ENCODE measurements at places on chromosomes 1 and 21.

DNA sequence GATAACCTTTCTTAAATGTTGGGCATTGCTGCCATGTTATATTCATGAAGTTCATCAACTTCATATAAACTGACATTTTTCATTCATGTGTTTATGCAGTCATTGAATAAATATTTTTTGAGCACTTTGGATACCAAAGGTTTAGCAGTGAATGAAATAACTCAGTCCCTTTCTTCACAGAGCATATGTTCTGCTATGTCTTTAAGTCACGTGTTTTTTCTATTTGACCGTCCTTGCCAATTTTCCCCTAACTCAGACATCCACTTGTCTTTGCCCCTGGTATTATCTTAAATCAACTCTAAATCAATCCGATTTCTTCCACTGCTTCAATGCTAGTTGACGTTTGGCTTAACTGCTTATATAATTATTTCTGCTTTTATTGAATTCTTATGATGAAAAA is 16.6 kb downstream of the ADARB1 start:
- H3K27me3 ChIP-seq = no peaks in the 10 kb centered on the region
- H3K27ac ChIP-seq = no peak overlapping the region
- no peak for DNase-seq
- no peak overlapping the region for H3K4me3 ChIP-seq

GRCh38 chr1:38031513-38031866 is 15.1 kb downstream of the POU3F1 start:
- no peak overlapping the region for H3K4me3 ChIP-seq
- no peak overlapping the region for H3K27ac ChIP-seq
- DNase-seq = peak; percentile 49
- H3K27me3 ChIP-seq = no peaks in the 10 kb centered on the region

DNA sequence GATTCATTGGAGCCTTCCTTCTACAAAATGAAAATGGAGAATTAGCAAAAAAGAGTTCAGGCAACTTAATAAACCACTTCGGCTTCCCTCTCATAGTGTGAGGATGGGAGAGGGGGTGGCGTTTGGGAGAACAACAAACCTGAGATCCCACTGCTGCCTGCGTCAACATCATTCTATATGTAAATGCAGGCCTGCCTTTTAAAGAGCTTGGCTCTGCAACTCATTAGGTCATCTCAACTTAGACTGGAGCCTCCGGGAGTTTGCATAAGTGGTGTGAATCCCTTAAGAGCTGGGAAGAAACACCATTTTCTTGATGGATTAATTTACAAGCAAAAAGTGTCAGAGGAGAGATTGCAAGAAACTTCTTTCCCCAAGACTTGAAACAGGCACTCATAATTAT is 127.6 kb upstream of the DAB1 start:
- DNase-seq = peak; percentile 77
- H3K27ac ChIP-seq = no peak overlapping the region
- H3K4me1 ChIP-seq = peaks cover 17% of the 10 kb centered on the region
- no peaks in the 10 kb centered on the region for H3K36me3 ChIP-seq

DNA sequence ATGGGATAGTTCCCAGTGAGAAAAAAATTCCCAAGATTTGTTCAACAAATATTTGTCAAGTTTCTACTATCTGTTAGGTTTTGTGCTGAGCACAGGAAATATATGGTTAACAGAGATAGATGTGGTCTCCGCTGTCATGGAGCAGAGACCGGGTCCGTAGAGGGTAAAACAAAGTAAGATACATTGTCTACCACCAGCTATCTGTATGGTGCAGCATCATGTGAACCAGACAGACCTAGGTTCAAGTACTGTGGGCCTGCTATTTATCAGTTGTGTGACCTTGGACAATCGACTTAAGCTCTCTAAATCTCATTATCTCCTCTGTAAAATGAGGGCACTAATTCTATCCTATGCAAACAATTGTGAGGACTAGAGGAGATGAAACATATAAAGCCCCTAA is 109.8 kb downstream of the DUSP10 start:
- no peak overlapping the region for H3K27ac ChIP-seq
- no peak for DNase-seq
- H3K4me3 ChIP-seq = peak overlapping the region; percentile 43
- H3K4me1 ChIP-seq = peaks cover 20% of the 10 kb centered on the region

DNA sequence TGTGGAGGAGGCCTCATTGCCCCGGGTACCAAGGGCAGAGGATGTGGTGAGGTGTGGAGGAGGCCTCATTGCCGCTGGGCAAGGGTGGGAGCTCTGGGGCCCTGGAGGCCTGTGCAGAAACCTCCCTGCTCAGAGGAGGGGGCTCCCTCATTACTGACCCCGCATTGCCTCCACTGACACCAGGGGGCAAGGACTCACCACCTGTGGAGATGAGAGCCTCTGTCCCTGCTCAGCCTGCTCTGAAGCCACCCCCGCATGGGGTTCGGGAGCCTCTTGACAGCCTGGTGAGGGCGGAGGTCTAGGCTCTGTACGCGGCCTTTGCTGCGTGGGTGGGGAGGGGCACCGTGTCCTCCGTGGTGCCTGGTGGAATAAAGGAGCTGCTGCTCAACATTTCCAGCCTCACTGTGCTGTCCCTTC is 95.0 kb upstream of the COL6A1 start:
- no peaks in the 10 kb centered on the region for H3K4me1 ChIP-seq
- no peak overlapping the region for H3K27ac ChIP-seq
- no peak for DNase-seq
- H3K27me3 ChIP-seq = no peaks in the 10 kb centered on the region
- no peak overlapping the region for H3K4me3 ChIP-seq

DNA sequence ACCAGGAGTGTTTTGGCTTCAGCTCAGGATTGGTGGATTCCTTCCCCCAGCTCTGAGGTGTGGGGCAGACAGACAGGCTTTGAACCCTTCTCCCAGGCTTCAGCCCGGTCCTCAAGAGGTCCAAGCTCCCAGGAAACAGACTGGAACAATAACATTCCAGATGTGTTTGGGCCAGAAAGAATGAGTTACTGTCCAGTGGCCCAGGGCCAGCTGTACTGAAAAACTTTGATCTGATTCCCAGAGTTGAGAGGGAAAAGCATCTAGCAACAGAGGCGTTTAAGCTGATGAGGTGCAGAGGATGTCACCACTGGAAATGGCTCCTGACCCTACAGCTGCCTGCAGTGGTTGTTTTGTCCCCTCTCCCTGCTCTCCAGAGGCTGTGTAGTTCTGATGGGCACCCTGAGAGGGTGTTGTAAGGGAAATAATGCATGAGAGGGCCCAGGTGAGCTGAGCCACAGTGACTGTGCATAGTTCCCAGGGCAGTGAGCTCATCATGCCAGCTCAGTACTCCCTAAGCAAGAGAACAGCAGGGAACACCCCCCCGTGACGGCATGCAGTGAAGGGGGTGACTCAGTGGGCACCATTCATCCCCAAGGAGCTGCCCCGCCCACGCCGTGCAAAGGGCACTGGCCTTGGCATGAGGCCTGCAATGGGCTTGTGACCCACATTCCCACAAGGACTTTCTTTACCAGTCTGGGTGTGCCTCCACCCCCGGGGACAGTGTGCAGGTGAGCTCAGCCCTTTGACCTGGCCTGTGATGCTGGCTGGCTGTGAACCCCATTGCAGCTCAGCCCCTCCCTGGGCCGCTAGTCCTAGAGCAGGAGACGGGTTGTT is 13.8 kb upstream of the SFN start:
- no peak for DNase-seq
- H3K36me3 ChIP-seq = peaks cover 74% of the 10 kb centered on the region
- no peak overlapping the region for H3K27ac ChIP-seq
- no peak overlapping the region for H3K4me3 ChIP-seq
- no peaks in the 10 kb centered on the region for H3K27me3 ChIP-seq
- H3K4me1 ChIP-seq = no peaks in the 10 kb centered on the region

DNA sequence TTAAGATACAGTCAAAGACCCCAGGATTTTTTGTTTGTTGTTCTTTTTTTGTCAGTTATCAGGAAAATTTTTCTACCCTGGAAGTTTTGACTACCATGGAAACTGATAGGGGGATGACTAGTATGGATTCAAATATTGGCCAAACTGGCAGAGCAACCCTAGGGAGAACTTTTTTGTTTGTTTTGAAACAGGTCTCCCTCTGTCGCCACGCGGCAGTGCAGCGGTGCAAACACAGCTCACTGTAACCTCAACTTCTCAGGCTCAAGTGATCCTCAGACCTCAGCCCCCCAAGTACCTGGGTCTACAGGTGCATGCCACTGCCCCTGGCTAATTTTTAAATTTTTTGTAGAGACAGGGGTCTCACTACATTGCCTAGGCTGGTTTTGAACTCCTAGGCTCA is 46.6 kb downstream of the TOR3A start:
- H3K27ac ChIP-seq = no peak overlapping the region
- no peaks in the 10 kb centered on the region for H3K27me3 ChIP-seq
- H3K4me3 ChIP-seq = no peak overlapping the region
- DNase-seq = no peak

GRCh38 chr1:68600049-68600661 is 103.3 kb upstream of the DEPDC1 start:
- H3K36me3 ChIP-seq = no peaks in the 10 kb centered on the region
- H3K27me3 ChIP-seq = no peaks in the 10 kb centered on the region
- no peaks in the 10 kb centered on the region for H3K4me1 ChIP-seq
- H3K27ac ChIP-seq = no peak overlapping the region

GRCh38 chr1:43285269-43285990 is at the start of gene C1orf210:
Gene C1orf210 (minus strand): TSS chr1:43285581. CDS start chr1:43283270, 2,311 bp downstream.
- H3K36me3 ChIP-seq = no peaks in the 10 kb centered on the region
- H3K27ac ChIP-seq = no peak within 1 kb of the TSS
- DNase-seq = peak; percentile 97
- peak within 1 kb of the TSS; percentile 64 for H3K4me3 ChIP-seq
- H3K4me1 ChIP-seq = peaks cover 7% of the 10 kb centered on the region

DNA sequence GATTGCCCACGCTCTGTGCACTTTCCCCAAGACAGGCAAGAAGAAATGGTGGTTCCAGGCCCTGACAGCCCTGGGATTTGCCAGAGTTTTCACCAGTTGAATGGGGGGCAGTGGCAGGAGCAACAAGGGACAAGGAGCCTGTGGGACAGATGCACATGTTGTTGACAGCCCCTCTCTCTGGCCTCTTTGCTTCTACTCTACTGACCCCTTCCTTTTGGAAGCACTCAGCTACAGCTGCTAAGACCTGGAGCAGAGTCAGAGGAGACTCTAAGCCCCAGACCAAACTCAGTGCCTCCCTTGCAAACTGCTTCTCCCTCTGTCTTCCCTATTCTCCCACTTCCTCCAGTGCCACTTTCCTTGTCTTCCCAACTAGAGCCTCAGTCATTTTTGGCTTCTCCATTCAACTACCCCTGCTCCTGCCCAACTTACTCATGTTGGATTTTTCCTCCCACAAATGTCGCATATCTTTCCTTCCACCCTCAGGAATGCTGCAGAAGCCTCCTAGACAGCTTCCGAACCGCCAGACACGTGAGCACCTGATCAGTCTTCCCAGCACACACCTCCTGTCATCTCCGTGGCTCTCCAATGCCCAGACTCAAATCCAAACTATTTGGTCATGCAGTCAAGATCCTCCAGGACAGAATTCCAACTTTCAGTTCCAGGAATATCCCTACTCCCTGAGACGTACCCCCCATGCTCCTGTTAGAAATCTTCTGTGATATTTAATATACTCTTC is 9.1 kb downstream of the INKA2 start:
- DNase-seq = no peak
- H3K36me3 ChIP-seq = no peaks in the 10 kb centered on the region
- no peak overlapping the region for H3K4me3 ChIP-seq
- H3K4me1 ChIP-seq = peaks cover 3% of the 10 kb centered on the region

GRCh38 chr1:34885405-34886247 is 26.1 kb upstream of the SMIM12 start:
- peak overlapping the region; percentile 58 for H3K4me3 ChIP-seq
- H3K4me1 ChIP-seq = no peaks in the 10 kb centered on the region
- no peaks in the 10 kb centered on the region for H3K36me3 ChIP-seq
- peak; percentile 94 for DNase-seq
- H3K27ac ChIP-seq = no peak overlapping the region
- H3K27me3 ChIP-seq = peaks cover 55% of the 10 kb centered on the region

DNA sequence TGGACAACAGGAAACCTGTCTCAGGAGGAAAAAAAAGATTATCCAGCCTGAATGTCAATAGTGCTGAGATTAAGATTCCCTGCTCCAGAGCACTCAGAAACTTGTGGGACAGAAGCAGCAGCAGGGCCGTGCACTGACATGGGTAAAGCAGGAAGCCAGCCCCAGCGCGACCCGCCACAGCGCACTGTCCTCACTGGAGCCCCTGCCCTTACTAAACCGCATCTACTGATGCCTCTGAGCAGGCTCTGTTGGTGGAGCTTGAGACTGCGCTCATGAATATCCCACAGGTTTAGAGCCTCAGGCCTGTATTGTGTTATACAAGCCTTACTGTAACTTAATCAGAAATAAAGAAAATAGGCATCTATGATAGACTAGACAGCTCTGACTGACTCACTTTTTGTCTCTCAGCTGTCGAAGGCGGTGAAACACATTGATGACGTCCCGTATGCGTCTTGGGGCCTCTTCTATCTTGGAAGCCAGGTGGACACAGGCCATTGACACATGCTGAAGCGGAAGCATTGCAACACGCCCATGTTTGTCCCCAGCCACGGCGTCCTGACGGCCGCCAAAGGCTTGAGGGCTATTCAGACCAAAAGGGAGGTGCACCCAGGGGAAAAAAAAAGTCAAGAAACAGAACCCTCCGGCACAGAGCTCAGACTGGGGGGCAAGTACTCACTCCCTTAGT is 1.2 kb downstream of the CCNL2 start:
- no peak overlapping the region for H3K27ac ChIP-seq
- H3K4me3 ChIP-seq = peak overlapping the region; percentile 98
- peaks cover 20% of the 10 kb centered on the region for H3K4me1 ChIP-seq
- no peak for DNase-seq
- no peaks in the 10 kb centered on the region for H3K27me3 ChIP-seq

GRCh38 chr1:167171286-167171929 is 49.3 kb upstream of the POU2F1 start:
- no peaks in the 10 kb centered on the region for H3K36me3 ChIP-seq
- no peak overlapping the region for H3K4me3 ChIP-seq
- DNase-seq = no peak
- H3K4me1 ChIP-seq = no peaks in the 10 kb centered on the region
- no peaks in the 10 kb centered on the region for H3K27me3 ChIP-seq

GRCh38 chr1:61265665-61266064 is 183.3 kb downstream of the NFIA start:
- H3K27me3 ChIP-seq = no peaks in the 10 kb centered on the region

- DNase-seq = no peak
- no peaks in the 10 kb centered on the region for H3K4me1 ChIP-seq
- H3K27me3 ChIP-seq = no peaks in the 10 kb centered on the region
- H3K36me3 ChIP-seq = no peaks in the 10 kb centered on the region
- no peak overlapping the region for H3K27ac ChIP-seq
- H3K4me3 ChIP-seq = no peak overlapping the region
These were observed 10.8 kb downstream of the GRHL3 start for GRCh38 chr1:24329797-24330543.

- no peak overlapping the region for H3K4me3 ChIP-seq
- no peaks in the 10 kb centered on the region for H3K27me3 ChIP-seq
- peaks cover 64% of the 10 kb centered on the region for H3K36me3 ChIP-seq
- H3K27ac ChIP-seq = no peak overlapping the region
- DNase-seq = no peak
- H3K4me1 ChIP-seq = no peaks in the 10 kb centered on the region
These were observed 16.3 kb downstream of the URB2 start for GRCh38 chr1:229642376-229642775.

DNA sequence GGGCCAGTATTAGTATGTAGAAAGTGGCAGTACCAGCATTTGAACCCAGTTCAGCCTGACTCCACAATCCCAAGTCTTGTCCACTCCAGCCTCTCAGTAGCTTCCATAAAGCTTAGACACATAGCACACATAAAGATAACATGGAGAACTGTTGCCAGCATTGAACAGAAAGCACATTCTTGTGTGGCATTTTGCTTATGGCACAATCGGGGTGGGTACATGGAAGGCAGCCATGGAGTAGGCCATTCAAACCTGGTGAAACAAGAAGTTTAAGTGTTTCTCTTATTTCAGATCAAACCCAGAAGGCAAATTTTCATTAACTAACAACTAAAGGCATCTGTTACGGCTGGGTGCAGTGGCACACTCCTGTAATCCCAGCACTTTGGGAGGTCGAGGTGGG is 102.7 kb downstream of the HIVEP3 start:
- H3K27me3 ChIP-seq = peaks cover 4% of the 10 kb centered on the region
- H3K4me3 ChIP-seq = no peak overlapping the region
- no peaks in the 10 kb centered on the region for H3K36me3 ChIP-seq
- H3K4me1 ChIP-seq = no peaks in the 10 kb centered on the region
